ENCODE measurements at places on chromosomes 13 and 19. TPM values are rescaled to one million over a fixed set of nuclear protein-coding genes. Genes with fewer than 3 reads are reported as not detected.

- DNase-seq, result no peak
These were observed 6.5 kb downstream of the ZNF566 start for GRCh38 chr19:36482876-36483275.

DNA sequence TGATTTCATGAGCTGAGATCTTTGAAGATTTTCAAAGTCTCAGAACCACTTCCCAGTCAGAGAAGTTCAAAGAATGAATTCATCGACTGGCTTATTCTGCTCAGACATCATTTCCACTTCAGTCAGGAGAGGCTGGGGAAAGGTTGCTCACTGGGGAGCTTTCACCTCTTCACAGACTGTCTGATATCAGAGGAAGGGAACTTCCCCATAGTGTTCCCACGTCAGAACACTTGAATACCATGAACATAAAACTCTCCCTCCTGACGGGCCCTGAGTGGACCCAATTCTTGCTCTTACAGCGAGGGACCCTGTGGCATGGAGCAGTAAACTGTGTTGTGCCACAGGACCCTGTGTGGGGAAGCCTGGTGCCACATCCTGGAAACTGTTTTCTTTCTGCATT lies 492.6 kb downstream of the COG6 start:
- no peak for DNase-seq

GRCh38 chr13:76879203-76879882 lies 6.9 kb downstream of the KCTD12 start:
- peak; percentile 94 for DNase-seq

DNA sequence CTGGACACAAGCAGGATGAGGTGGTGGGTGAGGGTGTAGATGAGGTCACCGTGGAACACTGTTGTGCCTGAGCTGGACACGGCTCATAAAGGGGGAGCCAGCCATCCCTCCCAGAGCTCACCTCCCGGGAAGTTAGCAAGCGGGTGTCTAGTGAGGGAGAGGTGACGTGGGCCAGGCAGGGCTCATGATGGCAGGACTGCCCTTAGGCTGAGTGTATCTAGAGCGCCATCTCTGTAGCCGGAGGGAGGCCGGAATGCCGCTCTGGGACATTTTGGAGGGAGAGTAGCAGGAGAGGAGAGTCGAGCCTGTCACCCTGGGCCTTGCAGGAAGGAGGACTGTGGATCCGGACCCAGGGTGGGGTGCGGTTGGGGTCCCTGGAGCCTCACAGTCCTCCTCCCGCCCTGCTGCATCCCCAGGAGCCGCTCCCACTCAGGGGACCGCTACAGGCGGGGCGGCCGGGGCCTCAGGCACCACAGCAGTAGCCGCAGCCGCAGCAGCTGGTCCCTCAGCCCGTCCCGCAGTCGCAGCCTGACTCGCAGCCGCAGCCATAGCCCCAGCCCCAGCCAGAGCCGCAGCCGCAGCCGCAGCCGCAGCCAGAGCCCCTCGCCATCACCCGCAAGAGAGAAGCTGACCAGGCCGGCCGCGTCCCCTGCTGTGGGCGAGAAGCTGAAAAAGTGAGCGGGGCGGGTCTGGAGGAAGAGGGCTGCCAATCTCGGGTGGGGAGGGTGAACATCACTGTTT lies 9.2 kb downstream of the ZNF296 start:
- no peak for DNase-seq

DNA sequence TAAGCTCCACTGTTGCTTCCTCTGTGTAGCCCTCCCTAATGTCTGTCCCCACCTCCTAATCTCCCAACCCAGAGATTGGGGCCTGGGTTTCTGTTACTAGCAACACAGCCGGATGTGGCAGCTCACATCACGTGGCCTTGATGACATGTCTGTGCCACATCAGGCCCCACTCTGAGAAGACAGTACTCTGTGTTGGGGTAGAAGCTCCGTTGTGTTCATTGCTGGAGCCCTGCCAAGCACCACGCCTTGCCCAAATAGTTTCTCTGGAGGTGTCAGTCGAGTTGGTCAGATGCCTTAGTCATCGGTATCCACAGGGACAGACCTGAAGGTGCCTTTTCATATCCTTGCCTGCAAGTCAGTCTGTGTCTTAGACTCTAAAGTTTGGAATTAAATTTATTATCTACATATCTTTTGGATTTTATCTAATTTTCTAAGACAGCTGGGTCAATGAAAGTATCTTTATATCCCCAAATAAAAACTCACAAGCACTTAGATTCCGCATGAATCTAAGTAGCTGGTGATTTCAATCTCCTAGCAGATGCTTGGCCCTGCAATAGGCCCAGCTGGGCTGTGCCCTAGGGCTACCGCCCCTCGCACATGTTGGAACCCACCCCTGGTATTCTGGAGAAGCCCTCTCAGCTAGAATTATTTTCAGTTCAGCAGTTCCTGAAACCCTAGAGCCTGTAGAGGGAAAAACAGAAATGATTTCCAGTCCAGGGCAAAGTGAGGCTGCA lies 204.0 kb upstream of the TSHZ3 start:
- peak; percentile 3 for DNase-seq

BEST2 gene
- not detected for total RNA-seq
